ENCODE measurements at places on chromosomes 2 and 18.

GRCh38 chr2:123380370-123380935 lies 644.6 kb upstream of the CNTNAP5 start:
- DNase-seq = no peak

DNA sequence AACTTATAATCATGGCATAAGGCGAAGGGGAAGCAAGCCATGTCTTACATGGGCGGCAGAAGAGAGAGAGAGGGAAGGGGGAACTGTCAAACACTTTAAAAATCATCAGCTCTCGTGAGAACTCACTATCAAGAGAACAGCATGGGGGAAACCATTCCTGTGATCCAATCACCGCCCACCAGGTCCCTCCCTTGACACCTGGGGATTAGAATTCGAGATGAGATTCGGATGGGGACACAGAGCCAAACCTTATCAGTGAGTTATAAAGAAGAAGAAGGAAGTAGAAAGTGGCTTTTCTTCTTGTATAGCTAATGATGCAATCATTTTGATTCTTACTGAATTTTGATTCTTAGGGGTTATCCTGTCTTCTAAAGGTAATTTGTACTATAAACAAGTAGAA lies 51.4 kb downstream of the SMCHD1 start:
- peak; percentile 64 for DNase-seq

GRCh38 chr2:2686222-2686621 lies 355.1 kb upstream of the MYT1L start:
- no peak for DNase-seq

DNA sequence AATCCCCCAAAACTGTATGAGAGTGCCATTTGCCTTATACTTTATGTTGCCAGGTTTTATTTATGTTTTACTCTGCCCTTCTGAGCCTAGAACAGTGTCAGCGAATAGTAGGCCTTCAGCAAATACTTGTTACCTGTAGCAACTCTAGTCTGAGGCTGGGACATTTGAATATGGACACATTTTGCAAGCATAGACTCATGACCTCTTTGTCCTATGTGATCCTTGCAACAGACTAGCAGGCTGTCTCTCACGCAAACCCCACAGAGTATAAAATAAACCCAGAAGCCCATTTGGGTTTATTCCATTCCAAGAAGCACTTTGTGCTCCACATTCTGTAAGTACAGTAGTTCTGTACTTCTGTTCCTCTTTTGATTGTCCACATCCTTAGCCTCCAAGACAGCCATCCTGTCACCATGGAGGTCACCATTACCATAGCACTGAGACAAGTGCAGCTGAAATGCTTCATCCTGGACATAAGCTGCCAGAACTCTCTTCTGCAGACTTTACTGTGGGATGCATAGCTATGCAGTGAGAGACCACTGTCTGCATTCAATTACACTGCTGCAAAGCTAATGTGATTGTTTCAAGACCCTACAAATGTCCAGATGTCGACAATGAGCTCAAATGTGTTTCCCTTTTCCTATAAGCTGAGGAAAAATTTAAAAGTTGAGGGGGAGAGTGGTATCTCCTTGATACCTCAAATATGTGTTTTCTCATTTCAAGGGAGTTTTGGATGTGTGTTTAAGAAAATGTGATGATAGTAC lies 425.7 kb downstream of the PID1 start:
- DNase-seq = no peak

GRCh38 chr2:231058761-231059550 lies 2.3 kb downstream of the PSMD1 start:
- no peak for DNase-seq

GRCh38 chr2:222332116-222332515 lies 33.3 kb upstream of the PAX3 start:
- DNase-seq = peak; percentile 36
